ENCODE measurements at places on chromosomes 1 and 21.

GRCh38 chr1:55894521-55894920 is 679.4 kb upstream of the USP24 start:
- ATAC-seq: no peak

GRCh38 chr1:212609701-212610574 is 1.4 kb downstream of the ATF3 start:
- ATAC-seq: no peak

GRCh38 chr21:39119891-39120290 is 63.4 kb downstream of the PSMG1 start:
- no peak for ATAC-seq

GRCh38 chr21:14480411-14481031 is 65.6 kb downstream of the SAMSN1 start:
- no peak for ATAC-seq

- no peak for ATAC-seq
Observed at GRCh38 chr21:41774467-41775148, 7.8 kb upstream of the RIPK4 start.

DNA sequence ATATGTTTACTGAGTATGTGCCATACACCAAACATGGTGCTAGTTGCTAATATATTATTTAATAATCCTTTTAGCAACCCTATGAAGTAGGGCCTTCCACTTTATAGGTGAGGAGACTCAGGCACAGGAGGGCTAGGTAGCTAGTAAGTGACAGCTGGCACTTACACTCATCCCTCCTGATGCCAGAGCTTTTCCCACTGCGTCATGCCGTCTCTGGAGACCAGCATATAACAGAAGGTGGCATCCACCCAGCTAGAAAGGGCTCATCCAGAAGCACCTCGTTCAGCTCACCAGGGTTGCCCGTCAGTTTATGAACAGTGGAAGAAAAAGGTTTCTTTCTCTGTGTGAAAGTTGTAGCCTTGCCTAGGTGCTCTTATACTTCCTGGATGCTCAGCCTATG is 108.9 kb downstream of the NOS1AP start:
- no peak for ATAC-seq

- no peak for ATAC-seq
Observed at GRCh38 chr1:205286335-205286950, 35.1 kb downstream of the NUAK2 start.

DNA sequence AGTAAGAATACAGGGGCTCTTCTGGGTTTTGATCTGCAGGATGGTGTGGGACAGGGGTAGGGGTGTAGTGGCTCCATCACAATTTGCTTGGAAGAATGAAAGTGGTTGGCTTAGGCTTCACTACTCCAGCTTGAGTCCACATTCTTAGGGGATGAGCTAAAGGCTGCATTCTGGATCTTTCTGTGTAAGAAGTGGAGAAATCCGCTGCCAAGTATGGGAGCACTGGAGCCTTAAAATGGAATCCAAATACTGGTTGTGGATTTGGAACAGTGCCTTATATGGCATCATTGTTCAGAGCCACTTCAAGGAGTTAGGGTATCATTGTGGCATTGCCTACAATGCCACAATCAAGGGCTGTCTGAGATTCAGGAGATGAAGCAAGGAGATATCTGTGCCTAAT is 187.1 kb downstream of the LMO4 start:
- no peak for ATAC-seq

- no peak for ATAC-seq
Observed at GRCh38 chr1:228375578-228376261, 30.9 kb downstream of the TRIM11 start.

- ATAC-seq: no peak
Observed at GRCh38 chr1:45014321-45015028, 2.4 kb downstream of the UROD start.

DNA sequence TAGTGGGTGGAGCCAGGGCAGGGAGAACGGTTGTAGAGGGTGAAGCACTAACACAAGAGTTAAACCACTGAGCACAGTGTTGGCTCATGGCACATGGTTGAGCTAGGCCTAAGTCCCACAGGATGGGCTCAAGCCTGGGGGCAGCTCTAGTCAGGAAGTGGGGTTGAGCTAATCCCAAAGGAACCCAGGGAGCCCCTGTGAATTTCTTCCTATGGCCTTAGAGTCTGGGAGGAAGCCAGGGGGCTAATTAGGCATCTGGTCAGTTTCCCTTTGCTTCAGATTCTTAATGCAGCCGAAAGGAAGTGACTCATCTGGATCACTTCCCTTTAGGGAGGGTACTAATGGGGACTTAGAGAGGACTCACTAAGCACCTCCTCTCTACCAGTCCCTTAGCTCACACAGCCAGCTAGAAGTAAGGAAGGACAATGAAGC is 10.1 kb downstream of the CFAP45 start:
- ATAC-seq: peak; percentile 73

DNA sequence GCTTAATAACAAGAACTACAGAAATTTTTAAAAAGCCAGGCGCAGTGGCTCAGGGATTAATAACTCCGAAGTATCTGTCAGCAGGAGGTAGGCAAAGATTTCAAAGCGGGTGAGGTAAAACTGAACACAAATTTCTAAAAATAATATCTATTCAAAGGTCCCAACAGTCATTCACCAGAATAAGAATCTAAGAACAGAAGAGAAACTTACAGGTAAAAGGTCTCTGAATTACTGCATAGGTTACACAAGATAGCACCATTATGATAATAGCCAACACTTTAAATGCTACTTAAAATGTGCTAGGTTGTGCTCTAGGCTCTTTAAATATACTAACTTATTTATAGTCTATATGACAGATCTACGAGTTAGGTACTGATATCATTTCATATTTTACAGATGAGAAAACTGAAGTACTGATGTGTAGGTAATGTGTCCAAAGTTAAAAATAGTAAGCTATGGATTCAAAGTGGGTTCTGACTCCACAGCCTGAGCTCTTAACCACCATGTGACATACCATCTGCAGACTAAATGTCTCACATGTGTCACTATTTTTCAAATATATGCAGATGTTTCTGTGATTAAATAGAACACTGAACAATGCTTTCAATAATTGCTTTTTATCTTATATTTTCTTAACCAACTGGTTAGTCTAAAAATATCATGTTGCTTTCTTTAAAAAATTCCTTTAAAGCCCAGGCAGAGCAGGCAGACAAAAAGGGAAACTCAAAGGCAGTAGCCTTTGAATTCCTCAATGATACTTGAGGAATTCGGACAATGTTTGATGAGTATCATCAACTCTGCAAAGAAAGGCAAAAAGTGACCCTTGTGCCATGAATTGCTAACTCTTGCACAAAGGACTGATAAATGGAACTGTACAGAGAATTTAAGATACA is 80.5 kb upstream of the TTC39A start:
- peak; percentile 60 for ATAC-seq

GRCh38 chr1:111725192-111725591 is 14.0 kb downstream of the INKA2 start:
- no peak for ATAC-seq

GRCh38 chr1:3053366-3053980 is 15.5 kb upstream of the PRDM16 start:
- ATAC-seq: no peak

- no peak for ATAC-seq
Observed at GRCh38 chr1:39378377-39378776, 113.1 kb upstream of the BMP8A start.

DNA sequence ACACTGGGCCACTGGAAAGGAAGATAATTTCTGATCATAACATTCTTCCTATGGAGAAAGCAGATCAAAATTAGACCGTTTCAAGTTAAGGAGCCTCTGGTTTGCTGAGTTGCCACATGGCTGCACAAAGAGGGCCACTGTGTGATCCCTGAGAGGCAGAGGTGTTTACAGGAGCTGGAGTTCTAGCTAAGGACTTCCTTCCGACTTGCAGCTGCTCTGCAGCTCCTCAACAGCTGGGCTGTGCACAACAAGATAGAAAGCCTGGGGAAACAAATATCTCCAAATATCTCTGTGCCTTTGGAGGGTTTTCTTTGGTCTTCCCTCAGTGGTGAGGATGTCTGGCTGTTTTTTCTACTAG is 26.8 kb downstream of the GADD45A start:
- no peak for ATAC-seq

- ATAC-seq: no peak
Observed at GRCh38 chr1:43282220-43283195, 2.9 kb downstream of the C1orf210 start.

DNA sequence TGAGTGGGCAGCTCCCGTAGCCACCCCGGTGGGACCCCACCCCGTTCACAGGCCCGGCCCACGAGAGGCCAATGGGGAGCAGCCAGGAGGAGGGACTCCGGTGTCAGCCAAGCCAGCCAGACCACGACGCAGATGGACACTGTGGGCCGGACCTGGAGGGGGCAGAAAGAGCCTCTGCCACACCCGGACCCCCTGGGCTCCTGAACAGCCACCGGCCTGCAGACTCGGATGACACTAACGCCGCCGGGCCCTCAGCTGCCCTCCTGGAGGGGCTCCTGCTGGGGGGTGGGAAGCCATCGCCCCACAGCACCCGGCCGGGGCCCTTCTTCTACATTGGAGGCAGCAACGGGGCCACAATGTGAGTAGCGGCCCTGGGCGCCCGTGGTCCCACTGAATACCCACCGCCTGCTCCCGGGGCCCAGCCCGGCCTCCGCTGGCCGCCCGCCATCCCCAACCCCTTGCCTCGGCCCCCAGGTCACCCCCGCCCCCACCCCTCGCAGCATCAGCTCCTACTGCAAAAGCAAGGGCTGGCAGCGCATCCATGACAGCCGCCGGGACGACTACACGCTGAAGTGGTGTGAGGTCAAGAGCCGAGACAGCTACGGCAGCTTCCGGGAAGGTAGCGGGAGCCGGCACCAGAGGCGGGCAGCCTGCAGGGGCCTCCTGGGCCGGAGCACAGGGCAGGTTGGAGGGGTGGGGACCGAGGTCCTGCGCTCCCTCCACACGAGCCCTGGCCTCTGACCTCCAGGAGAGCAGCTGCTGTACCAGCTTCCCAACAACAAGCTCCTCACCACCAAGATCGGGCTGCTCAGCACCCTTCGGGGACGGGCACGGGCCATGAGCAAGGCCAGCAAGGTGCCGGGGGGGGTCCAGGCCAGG is 6.5 kb downstream of the TTLL10 start:
- no peak for ATAC-seq

GRCh38 chr1:46691997-46692790 is 20.5 kb downstream of the TEX38 start:
- no peak for ATAC-seq

DNA sequence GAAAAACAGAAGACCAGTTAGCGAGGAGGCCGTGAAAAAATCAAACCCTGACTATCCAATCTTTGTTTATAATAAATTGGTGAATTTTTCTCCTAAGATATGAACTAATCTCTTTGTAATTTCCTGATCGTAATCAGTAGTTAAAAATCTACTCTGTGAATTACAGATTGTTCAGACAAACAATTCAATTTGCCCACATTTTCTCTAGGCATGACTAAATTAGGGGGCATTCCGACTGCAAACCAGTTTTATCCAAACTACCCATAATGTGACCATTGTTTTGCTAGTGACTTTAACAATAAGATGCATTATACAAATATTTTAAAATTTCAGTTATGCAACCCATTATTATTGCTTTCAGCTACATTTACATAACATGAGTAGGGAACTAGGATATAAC is 546.9 kb upstream of the ADAMTS5 start:
- ATAC-seq: no peak

GRCh38 chr1:89980605-89981004 is 14.3 kb upstream of the ZNF326 start:
- no peak for ATAC-seq

DNA sequence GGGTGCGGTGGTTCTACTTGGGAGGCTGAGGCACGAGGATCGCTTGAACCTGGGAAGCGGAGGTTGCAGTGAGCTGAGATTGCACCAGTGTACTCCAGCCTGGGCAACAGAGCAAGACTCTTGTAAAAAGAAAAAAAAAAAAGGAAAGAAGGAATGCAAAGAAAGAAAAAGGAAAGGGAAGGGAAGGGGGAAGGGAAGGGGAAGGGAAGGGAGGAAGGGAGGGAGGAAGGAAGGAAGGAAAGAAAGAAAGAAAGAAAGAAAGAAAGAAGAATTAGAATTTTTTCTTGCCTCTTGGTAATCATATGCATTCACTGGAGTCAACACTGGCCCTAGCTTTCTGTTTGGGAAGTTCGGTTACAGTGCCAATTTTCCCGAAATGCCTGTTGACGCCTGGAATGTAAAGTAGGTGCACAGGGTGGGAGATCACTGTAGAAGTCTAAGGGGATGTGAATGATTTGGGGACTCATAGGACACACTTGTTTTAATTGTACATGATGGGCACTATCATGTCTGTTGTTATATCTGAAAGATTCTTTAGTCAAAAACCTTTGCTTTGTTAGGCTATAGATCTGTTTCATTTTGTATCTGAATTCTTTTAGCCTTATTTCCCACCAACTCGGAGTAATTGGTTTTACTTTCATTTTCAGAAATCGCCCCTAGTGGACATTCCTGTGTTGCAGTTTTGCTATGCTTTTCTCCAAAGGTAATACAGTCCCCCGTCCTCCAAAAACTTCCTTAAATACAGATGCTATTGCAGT is 59.8 kb upstream of the MORC3 start:
- peak; percentile 73 for ATAC-seq

DNA sequence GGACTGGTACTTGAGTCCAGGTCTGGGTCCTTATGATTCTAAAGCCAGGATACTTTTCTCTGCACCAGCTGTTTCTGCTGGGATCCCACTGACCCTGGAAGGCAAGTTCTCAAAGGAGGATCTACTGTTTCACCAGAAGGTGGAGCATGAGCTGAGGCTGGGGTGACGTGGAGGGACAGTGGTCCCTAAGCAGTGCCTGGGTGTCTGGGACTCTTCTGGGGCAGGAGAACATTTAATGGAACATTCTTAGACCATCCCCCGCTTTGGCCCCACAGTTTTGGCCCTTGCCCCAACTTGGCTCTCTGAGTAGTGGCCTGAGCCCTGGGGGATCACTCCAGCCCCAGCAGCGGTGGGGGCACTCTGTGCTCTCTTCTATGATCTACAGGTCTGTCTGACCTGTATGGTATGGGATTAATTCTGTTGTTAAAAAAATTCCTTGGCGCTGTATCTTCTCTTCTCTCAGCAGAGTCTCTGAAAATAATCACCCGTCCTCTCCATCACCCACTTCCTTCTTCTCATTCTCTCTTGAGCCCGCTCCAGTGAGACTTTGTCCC is 60.3 kb upstream of the CSF3R start:
- no peak for ATAC-seq

DNA sequence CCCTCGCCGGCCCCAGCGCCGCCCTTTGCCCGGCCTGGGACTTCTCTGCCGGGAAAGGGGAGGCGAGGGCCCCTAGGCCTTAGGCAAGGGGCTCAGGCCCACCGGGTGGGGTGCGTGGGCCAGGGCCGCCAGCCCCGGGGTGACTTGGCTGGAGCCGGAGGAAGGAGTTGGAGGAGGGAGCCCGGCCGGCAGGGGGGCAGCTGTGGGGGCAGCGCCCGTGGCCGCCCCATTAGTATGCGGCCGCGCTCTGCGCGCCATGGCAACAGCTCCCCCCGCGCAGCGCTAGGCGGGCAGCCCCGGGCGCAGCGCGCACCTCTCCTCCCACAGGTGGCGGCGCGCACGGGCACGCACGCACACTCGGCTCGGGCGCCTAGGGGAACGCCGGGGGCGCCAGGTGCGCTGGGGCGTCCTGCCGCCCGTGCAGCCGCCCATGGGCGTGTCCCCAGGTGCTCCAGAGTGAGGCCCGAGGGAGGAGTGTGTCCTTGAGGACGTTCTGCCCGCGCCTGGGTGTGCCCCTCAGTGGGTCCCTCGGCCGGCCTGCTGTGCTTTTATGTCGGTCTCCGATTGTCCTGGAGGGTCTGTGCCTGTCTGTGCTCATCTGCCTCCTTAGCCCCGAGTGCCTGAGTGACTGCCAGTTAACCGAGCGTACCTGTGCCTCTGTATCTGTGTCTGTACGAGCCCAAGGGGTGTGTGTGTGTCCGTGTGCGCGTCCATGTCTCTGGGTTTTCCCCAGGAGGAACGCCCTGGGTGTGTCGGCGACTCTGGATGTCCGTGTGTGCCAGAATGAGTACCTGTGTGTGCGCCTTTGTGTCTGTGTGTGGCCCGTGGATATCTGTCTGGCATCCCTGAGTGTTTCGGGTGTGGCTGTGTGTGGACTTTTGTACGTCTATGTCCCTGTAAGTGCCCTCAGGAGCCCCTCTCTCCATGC is 38.2 kb upstream of the WASF2 start:
- peak; percentile 51 for ATAC-seq

Measured in activated CD4-positive, CD25-positive, alpha-beta regulatory T cell treated with anti-CD3 and anti-CD28 coated beads, Interleukin-2, amount 50 U/mL, for 24 hours (primary cell).